Amniotic epithelial cell (primary cell): ENCODE measurements at places on chromosomes 5 and 9.

DNA sequence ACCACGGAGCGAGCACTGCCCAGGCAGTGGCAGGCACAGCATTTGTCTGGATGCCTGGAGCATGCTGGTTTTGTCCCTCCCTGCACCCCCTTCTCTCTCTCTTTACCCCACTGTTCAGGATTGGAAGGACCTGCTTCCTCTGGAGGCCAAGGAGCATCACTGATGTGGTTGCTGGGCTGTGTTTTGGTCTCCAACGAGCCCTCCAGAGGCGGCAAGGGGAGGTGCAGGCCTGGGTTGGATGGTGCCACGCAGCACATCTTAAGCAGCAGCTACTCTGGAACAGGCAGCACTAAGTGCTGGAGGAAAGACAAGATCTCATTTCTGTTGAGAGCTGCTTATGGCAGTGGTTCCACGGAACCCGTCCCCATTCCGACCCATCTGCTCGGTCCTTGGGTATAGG is 139.6 kb downstream of the CMYA5 start:
- peak; percentile 8 for DNase-seq

DNA sequence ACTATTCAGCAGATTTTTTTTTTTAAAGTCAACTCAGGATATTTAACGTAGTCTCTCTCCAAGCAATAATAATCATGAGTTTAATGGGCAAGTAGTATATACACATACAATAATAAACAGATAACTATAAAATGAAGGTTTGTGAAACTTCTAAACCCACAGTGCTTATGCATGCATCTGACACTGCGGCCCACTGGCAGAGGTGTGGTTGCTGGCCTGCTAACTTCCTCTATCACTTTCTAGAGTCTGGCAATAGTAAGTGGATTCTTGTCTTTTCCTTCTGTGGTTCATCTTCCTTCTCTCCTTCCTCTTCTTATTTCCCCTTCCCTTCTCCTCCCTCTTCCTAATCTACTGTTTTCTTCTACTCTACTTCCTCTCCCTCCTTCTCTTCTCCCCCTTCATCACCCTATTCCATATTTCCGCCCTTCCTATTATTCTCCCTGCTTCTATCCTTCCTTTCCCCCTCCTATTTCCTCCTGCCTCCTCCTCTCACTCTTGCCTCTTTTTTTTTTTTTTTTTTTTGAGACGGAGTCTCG is 18.6 kb upstream of the AGXT2 start:
- DNase-seq: no peak

GRCh38 chr5:130462516-130462915 is 558.3 kb downstream of the CHSY3 start:
- DNase-seq: no peak

- DNase-seq: no peak
Measured at GRCh38 chr9:132370592-132370991, 15.8 kb upstream of the SETX start.

DNA sequence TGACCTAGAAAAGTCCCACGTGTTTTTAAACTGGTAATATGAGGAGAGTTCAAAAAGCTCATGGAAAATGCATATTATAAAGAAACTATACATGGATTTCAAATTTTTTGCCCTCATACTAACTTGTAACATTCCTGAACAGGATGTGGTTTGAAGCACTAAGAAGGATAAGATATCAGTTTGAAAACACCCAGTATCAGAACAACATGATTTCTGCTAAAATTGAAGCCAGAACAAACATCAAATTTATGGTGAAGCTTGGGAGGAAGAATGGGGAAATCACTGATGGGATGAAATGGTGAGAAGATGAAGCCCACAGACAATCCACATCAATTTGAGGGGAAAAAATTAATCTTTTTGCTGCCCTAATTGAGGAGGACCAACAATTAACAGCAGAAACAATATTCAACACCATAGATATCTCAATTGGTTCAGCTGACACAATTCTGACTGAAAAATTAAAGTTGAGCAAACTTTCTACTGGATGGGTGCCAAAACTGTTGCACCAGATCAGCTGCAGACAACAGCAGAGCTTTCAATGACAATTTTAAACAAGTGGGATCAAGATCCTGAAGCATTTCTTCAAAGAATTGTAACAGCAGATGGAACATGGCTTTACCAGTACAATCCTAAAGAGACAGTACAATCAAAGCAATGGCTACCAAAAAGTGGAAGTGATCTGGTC is 113.2 kb upstream of the SNX2 start:
- peak; percentile 47 for DNase-seq

- no peak for DNase-seq
Measured at GRCh38 chr5:115983519-115983918, 21.2 kb downstream of the LVRN start.

GRCh38 chr5:17992291-17992690 is 358.0 kb downstream of the TAF11L14 start:
- DNase-seq: no peak

GRCh38 chr9:98108531-98109031 is 10.4 kb downstream of the TRIM14 start:
- no peak for DNase-seq

- no peak for DNase-seq
Measured at GRCh38 chr5:142743592-142744441, 26.4 kb upstream of the ARHGAP26 start.

GRCh38 chr5:2511126-2511525 is 240.4 kb downstream of the IRX2 start:
- DNase-seq: no peak

DNA sequence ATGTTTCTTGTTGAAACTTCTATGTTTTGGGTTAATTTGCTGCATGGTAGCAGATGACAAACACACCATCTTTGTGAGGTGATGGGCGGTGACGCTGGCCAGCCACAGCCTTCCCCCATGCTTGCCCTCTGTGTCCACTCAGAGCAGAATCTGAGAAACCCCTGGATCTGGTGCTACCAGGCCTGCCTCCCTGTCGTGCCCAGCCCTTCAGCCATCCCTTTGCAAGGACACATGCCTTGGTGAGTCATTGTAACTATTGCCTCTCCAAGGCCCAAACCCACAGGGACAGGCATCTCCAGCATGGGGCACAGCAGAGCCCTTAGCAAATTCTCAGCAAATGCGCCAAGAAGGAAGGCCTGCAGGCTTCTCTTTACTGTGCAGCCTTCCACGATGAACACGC is 48.1 kb upstream of the FCN1 start:
- no peak for DNase-seq

GRCh38 chr5:157989296-157989695 is 130.4 kb upstream of the CLINT1 start:
- peak; percentile 12 for DNase-seq

DNA sequence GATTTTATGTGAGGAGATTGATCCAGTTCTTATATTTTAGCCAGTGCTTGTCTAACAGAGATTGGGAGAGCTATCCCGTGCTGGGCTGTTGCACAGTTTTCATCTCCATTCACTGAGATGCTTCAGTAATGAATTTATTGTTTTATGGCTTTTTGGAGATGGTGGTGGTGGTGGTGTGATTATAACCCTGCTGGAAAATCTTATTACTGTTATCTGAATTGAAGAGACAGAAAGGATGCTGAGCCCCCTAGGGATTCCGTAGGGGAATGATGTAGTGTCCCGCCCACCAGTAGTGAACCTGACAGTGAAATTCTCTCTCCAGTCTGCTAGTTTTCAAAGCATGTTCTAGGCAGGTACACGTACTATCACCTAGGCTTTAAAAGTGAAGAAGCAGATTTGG is 1.9 kb downstream of the RAI14 start:
- DNase-seq: no peak

GRCh38 chr5:94228791-94229190 is 389.6 kb downstream of the KIAA0825 start:
- no peak for DNase-seq

DNA sequence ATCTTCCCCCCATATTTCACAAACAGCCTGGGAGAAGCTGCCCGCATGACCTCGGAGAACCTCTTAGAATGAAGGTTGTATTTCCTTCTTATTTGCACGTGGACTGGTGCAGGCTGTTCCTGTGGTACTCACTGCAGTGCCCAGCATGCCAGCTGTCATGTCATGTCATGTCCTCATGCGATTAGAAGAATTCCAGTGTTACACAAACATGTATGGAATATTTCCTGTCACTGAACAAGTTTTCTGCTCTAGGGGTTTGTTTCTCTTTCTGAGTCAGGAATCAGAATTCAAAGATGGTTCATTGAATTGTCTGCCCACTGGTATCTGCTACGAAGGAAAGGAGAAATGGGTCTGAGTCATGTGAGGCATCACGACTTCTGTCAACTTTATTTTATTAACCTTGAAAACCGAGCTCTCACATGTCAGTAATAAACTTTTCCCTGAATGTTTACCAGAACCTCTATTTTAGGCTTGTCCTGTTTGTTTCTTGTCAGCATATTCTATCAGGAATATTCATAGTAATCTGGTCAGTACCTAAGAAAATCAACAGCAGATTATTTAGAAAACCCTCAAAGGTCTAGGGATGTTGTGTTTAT is 415.6 kb downstream of the GADD45G start:
- no peak for DNase-seq

DNA sequence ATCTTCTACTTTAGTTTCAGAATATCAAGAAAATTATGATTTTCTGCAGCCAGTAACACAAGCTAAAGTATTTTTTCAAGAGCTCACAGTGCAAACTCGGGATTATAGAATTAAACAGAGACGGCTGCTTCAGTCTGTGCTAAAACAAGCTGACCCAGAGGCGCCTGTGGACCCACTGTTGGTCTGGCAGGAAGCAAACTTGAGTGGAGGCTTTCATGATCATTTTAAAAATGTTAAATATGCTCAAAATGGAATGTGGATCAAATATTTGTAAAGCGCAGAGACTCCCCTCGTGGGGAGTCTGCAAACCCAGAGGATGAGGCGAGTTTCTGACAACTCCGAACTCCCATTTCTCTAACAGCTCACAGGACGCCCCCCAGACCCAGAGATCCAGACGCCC is 13.0 kb downstream of the ROR2 start:
- peak; percentile 32 for DNase-seq

DNA sequence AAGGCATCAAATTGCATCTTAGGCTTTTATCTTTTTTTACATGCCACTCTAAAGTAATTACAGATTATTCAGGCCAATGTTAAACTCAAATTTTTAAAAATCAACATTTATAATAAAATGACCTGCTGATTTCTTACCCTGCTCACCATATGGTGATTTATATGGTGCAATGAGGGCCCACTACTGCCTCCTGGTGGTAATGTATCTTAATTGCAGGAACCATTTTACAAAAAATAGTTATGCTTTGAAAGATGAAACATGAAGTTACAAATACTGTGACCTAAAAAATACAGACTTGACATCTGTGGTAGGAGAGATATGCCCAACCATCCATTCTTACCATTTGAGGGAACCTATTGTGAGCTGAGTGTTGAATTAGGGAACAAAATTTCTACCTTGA is 292.6 kb upstream of the TAS2R1 start:
- no peak for DNase-seq

GRCh38 chr5:131848662-131849061 is 51.8 kb upstream of the FNIP1 start:
- DNase-seq: no peak

DNA sequence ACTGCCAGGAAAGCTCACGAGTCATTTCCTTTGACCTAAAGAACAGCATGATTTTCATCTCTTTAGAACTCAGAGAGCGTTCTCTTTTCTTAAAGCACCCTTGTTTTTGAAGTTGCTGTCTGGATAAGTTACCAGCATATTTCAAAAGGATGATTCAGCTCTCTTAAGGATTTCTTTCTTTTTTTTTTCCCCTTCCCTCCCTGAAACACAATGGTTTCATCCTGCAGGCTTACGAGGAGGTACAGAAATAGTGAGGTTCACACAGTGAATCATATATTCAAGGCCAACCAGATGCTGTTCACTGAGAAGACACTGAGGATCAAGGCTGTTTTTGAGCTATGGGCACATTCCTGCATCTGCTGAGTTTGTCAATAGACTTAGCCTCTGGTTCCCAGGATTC is 257.2 kb downstream of the KIF4B start:
- no peak for DNase-seq

DNA sequence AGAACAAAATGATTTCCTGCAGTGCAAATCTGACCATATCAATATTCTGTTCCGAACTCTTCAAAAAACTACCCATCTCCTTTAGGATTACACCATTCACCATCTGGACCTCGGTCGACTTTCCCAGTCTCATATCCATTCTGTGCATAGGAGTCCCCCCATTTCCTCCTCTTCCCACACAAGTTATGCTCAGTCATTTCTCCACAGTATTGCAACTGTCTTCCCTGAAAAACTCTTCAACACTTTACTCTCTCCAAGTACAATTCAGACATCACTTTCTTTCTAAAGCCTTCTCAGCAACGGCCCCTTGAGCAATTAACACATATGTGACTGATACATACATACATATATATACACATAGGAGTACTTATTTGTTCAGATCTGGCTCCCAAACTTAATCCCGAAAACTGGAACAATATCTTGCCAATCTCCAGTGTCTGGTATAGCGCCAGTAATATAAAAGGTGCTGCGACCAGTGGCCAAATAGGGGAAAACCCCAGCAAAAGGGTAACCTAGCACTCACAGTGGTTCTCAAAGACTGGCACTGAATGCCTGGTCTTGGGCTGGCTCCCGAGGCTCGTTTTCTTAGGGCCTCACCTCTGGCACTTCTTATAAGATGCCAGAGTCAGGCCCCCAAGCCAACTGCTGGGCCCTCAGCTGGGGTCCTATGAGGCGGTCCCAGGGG is 629 bp downstream of the ZBTB26 start:
- no peak for DNase-seq

GRCh38 chr5:164041105-164041504 is 535.7 kb downstream of the MAT2B start:
- no peak for DNase-seq

GRCh38 chr9:115551396-115551795 is 433.4 kb upstream of the TNC start:
- no peak for DNase-seq

DNA sequence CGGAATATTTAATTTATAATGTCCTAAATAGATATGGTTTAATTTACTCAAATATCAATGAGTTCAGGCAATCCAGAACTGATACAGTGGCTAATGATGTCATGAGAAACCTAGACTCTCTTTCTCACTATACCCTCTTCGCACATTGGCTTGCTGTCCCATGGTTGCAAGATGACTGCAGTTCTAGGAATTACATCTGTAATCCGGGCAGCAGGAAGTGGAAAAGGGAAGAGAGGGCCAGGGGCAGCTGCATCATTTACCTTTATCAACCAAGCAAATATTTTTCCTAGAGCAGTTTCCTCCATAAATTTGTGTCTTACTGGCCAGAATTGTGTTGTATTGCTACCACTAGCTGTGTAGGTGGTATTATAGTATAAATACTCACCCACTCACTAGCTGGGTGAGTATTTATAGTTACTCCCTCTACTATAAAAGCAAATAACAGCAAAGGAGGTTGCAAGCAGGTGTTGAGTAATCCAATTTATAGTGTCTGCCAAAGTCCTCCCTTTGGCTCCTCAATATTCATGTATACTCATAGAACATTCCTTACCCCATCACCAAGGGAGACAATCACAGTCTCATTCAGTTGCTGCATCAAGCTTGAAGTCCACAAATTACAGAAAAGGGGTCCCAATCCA is 168.8 kb downstream of the DROSHA start:
- DNase-seq: peak; percentile 64
